Omental fat pad (tissue), 4 donors: ENCODE measurements at places on chromosomes 3 and 15.

- DNase-seq = no peak
Observed at GRCh38 chr3:148698190-148698810, 597 bp downstream of the AGTR1 start.

- no peak for DNase-seq
Observed at GRCh38 chr15:74873756-74874424, 725 bp upstream of the SCAMP2 start.

GRCh38 chr3:126112531-126113237 lies 28.8 kb upstream of the SLC41A3 start:
- DNase-seq = no peak

DNA sequence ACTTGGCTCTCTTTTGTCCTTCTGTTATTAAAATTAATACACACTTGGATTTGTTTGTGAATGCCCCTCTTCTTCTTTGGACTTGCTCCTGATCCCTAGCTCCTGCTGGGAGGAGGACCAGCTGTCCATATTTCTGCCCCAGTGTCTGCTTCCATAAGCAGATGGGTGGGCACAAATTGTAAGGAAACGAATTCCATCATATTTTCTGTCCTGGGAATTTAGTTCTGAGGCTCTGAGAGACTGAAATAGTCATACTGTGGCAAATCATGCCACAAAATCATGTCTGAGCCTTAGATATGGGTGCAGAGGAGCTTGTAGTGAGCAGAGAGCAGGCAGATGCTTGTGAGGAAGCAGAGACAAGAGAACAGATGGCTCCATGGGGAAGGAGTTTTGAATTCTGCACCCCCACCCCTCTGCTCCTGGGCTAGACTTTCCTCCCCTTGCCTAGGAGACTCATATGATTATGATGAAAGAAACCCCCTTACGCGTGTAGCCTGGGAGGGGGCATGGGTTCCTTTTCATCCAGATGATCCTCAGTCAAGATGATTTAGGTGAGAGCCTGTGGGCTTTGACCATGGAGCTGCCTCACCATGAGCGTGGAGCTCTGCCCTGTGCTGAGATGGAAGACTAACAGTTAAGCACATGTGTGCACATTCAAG lies 50.6 kb downstream of the SV2B start:
- DNase-seq = no peak

DNA sequence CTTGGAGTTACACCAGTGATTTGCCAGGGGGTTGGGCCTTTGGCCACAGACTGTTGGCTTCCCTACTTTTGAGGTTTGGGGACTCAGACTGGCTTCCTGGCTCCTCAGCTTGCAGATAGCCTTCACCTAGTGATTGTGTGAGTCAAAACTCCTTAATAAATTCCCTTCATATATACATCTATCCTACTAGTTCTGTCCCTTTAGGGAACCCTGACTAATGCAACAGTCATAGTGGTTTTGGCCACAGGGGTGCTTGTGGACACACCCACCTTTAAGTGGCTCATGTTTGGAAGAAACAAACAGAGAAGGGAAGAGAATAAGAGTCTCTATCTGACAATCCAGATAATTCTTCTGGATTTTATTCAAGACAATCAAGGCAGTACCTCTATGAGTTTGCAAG lies 457.7 kb downstream of the EPHA3 start:
- DNase-seq = no peak

DNA sequence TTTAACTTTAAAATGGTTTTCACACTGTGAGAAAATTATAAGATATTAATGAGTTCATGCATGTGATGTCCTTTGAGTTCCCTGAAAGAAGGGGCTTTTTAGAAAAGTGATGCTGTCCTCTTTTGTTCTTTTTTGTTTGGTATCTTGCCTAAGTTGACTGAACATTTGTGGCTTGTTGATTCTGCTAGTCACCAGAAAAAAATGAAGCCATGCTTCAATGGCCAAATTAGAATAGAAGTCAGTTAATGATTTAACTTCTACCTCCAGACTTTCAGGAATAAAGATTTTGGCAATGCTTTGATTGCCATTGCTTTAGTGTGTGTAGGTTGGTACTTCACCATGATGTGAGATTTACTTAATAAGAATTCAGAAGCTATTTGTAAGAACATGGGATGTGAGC lies 260.6 kb upstream of the NECTIN3 start:
- no peak for DNase-seq

DNA sequence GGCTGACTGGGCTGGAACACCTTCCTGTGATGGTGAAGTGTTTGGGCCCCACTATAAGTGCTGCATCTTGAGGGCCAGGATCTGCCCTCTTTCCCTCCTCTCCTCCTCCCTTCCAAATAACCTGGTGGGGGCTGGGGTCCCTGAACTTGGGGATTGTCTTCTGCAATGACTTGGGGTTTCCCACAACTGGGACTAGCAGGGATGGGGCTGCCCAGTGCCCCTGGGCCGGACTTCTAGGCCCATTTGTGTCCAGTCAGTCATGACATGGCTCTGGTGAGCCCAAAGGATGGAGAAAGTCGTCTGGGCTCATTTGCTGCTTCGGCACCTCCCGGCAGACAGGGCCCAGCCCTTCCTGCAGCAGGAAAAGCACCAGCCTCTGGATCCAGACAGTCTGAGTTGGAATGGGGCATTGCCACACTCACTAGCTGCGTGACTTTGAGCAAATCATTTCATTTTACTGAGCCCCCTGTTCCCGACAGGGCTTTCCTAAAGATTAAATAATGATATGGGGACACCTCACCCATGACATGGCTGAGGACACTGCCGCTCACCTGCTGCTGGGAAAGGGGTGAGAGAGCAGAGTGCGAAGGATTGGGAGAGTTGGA lies 113.2 kb downstream of the DNAJB8 start:
- DNase-seq = no peak

DNA sequence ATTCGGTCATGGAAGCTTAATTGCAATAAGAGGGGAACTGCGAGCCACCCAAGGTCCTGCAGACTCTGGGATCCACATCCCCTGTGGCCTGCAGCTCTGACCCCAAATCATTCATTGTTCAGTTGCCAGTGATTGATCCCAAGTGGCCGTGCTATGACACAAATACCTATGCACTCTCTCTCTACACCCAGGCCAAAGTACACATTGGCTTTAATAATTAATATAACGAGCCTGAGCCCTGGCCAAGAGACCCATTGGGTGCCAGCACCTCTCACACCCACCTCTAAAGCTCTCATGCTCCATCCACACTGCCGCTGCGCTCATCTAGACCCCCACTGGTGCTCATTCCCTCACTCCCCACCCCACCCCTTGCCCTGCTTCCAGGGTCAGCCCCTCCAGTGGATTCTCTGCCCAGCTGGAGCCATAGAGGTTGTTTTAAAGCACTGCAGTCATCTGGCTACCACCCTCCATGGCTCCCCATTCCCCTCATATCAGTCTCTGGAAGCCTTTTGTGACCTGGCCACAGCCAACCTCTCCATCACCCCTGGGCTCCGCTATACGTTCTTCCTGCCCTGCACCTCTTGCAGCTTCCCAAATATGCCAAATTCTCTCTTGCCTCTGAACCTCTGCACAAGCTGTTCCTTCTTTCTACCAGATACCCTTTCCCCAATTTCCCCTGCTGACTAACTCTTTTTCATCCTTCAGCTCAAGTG lies 37.7 kb upstream of the SLC6A6 start:
- DNase-seq = no peak

DNA sequence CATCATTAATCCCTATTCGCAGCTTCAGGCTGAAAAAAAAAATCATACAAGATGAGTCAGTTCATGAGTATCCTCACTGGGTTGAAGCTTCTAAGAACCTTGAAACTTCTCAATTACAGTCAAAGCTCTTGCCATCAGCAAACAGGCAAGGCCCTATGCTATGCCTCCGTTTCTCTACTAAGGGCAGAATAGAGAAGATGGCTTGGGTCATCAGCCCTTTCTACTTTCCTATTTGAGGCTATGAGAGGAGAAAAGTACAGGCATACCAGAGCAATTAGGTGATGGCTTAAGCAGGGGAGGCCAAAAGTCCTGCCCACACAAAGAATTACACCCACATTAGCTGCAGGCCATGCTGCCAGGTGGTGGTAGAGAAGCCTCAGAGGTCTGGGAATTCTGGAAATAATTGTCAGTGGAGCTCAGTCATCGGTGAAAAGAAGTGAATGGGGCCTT lies 89.0 kb downstream of the MRPL46 start:
- DNase-seq = no peak

- DNase-seq = no peak
Observed at GRCh38 chr3:25533399-25533798, 105.3 kb downstream of the RARB start.

- no peak for DNase-seq
Observed at GRCh38 chr3:58093574-58094195, 85.5 kb downstream of the FLNB start.

GRCh38 chr15:63323798-63324563 lies 46.6 kb downstream of the APH1B start:
- DNase-seq = no peak

- DNase-seq = no peak
Observed at GRCh38 chr3:151468284-151468917, 7.5 kb upstream of the IGSF10 start.

DNA sequence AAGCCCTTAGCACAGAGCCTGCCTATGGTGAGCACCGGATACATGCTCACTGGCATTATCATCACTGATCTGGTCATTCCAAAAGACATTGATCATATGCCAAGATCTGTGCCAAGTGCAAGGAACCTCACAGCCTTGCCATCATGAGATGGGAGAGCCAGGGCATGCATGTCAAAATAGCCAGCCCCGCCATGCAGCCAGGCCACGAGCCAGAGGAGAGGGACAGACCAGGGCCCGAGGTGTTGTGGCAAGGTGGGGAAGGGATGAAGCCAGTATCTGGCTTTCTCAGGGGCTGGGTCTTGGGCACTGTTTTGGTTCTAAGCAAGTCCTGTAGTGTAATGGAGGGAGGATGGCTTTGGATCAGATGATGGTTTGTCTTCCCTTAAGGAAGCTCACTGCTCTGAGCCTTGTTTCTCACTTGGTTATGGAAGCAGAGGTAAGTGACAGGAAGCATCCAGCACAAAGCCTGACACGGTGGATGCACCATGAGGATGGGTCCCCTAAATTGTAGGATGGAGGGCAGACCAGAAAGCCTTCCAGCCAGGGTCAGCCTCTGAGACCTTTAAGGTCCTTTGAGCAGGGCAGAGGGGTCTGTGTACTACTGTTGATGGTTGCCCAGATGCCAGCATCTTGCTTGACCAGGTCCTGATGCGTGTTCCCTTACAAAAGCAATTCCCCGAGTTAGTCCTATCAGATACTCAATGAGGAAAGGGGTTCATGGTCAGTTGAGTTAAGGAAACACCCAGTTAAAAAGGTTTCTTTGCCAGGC lies 247.7 kb upstream of the TLE3 start:
- no peak for DNase-seq

DNA sequence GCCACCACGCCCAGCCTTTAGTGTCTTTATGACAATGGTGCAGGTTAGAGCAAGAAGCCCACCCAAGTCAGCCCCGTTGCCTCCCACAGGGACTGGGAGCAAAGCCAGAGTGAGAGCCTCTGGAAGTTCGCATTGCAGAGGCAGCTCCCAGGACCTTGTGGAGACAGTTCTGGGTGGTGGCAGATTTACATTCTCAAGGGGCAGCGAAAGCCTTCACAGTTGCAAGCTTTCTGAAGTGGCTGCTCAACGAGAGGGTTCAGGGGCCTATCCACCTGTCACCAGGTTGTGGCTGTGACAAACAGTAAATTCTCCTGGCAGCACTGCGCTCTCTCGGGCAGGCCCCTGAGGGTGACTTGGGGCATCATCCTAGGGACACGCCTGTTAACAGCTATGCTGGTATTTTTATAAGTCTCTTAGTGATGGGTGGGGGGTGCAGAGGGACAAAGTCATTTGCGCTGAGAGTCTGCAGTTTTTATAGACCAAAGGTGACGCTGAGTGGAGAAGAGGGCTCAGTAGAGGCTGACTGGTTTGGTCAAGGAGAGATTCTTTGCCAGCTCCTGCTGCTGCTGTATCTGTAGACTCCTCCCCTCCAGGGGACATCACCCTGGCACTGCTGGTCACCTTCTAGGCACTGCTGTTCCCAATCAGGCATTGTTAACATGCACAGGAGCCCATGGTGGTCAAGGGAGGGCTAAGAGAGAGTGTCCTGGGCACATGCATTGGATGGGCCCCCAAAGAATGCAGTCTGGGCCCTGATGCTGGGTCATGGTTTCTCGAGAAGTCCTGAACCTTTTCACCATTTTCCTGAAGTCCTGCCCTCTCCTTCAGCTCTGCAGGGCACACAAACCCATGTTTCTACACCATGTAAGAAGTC lies 57.5 kb upstream of the KLF13 start:
- peak; percentile 3 for DNase-seq

- DNase-seq = no peak
Observed at GRCh38 chr15:81849289-81849688, 196.5 kb downstream of the MEX3B start.

GRCh38 chr3:171460725-171461524 lies 720 bp upstream of the TNIK start:
- DNase-seq = no peak

GRCh38 chr3:4907050-4907449 lies 72.2 kb upstream of the BHLHE40 start:
- no peak for DNase-seq

GRCh38 chr3:177578488-177578887 lies 381.2 kb upstream of the TBL1XR1 start:
- no peak for DNase-seq

- DNase-seq = no peak
Observed at GRCh38 chr3:16024548-16024947, 149.9 kb upstream of the GALNT15 start.

GRCh38 chr3:56932866-56933265 lies 127.6 kb upstream of the SPATA12 start:
- no peak for DNase-seq

DNA sequence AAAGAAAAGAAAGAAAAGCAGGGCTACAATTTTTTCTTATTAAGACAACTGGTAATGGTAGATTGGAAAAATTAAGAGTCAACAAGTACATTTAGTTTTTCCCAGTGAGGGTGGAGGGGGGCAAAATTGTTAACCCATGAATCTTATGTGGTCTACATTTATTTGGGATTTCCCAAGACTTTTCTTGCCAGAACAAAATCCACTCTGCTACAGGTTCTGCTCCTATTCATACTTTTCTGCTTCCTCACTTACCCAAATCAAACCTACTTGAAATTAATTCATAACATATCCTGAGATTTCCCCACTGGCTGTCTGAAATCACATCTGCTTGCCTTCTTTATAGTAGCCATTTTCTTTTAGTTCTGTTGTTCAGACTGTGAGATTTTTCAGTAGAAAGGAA lies 41.1 kb downstream of the VGLL3 start:
- DNase-seq = no peak

GRCh38 chr15:67070150-67070549 lies 4.7 kb downstream of the SMAD3 start:
- DNase-seq = no peak

DNA sequence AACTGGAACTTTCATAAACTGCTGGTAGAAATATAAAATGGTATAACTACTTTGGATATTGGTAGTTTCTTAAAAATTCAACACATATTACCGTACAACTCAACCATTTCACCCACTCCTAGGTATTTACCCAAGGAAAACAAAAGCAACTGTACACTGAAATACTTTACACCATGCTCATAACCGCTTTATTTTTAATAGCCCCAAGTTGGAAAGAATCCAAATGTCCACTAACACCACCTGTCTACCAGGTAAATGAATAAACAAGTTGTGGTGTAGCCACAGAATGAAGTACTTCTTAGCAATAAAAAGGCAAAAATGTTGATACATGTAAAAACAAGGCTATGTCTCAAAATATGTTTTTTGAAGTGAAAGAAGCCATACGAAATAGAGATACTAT lies 215.9 kb upstream of the PEX5L start:
- DNase-seq = no peak
